ENCODE measurements at places on chromosomes 4 and X.

DNA sequence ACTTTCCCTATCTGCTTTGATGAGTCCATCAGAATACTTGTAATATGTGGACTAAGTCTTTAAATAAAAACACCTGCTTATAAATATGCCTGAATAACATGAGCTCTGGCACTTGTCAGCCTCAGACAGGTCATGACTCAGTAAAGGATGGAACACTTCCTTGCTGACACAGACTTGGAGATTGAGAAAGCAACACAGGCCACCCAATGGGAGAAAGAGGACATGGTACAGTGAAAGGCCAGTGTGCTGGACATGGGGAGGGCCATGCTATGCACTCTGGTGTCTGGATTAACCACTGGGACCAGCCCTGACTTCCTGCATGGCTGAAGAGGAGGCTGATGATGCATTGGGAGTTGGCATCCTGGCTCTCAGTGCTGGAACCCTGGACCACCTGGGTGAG lies 149.5 kb downstream of the DHRSX start:
- DNase-seq = no peak

GRCh38 chr4:971666-972500 lies 1.5 kb downstream of the DGKQ start:
- no peak for DNase-seq

DNA sequence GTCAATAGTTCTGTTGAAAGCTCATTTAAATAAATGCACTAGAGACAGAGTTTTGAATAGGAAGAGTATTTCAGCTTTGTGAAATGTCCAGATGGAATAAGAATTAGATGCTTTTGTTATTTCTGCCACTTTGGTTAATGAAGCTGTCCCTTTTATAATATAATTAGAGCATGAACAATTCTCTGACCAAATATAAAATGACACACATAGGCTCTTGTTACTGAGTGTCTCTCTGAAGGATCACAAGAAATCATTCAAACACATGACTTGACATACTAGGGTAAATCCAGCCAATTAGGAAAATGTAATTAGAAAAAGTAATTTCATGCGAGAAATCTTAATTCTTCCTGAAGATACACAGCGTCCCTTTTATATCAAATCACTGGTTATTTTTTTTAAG lies 68.4 kb upstream of the DDIT4L start:
- DNase-seq = no peak

GRCh38 chr4:96052827-96053226 lies 212.9 kb downstream of the PDHA2 start:
- no peak for DNase-seq

GRCh38 chr4:13944095-13944511 lies 316.6 kb upstream of the BOD1L1 start:
- DNase-seq = no peak

DNA sequence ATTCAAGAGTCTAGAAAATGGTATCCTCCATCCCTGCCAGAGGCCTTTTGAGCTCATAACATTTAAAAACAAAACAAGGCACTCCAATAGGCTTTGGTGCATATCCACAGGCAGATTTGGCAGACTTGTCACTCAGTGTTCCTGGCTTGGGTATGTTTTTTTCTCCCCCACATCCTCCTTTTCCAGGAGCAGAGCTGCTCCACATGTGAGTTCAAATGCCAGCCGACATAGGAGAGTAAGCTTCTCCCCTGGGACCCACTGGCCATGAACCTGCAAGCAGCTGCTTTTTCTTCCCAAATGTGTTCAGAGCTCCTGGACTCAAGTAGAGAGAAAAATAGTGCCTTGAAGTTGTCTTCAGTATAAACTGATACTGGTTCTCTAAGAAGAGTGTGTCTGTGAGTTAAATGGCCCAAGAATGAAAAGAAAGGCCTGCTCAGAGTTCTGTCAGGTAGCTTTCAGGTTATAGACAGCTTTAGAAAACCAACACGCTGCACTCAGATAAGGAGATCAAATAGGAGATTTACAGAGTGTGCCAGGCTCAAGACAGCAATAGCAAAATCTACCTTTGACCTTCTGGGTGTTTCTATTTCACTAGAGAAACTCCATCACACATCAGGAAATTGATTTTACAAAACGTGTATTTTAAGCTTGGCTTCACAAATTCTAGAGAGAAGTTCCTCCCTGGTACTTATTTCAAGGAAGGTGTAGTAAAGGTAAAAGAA lies 162.5 kb upstream of the GALNT7 start:
- DNase-seq = no peak

DNA sequence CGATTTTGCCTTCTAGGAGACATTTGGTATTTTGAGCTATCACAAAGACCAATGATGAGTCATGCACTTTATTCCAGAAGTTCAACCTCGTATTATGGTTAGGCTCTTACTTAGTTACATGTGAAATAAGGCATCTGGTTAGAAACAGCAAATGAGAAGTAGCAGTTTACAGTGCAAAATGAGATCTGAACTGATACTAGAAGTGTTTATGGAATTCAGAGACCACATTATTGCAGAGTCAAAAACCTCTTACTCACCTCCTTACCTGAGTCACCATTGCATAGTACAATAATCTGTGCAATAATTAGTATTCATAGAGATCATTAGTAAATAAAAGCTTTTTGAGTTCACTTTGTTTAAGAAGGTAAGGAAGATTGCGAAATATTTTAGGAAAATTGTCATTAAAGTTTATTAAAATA lies 38.7 kb downstream of the SEC24B start:
- DNase-seq = no peak

DNA sequence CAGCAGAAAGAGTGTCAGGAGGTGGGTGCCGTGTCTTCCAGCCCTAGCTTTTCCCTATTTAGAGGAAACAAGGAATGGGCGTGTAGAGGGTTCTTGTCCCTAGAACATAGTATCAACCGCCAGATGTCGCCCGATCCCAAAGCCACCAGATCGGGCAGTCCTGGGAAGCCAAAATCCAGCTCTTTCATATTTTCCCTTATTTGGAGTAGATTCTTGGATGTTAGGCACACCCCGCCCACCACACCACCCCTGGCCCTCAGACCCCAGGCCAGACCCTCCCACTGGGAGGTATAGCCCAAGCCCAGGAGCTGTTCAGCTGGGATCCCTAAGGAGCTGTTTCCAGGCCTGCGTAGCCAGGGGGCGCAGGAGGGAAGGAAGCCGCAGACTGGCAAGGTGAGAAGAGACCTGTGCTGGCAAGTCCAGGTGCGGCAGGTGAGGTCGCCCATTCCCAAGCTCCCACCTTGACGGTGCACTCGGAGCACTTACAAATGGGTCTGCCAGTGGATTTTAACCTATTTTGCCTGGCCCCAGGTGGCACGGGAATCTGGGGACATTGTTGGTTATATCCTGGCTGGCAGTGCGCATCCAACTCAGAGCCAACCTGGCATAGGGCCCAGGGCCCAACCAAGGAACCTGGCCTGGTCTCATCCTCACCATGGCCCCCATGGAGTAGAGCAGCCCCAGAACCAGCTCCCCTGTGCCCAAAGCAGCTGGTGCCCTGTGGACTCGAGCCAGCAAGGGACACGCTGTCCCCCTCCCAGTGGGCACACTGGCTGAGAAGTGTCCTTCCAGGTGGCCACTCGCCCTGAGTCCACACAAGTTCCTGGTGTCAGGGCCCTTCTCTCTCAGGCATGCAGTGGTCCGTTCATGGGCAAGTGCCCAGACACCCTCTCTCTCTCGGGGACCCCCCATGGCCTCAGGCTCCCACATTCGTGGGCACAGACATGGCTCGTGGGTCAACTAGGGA lies 811 bp downstream of the FLNA start:
- no peak for DNase-seq

DNA sequence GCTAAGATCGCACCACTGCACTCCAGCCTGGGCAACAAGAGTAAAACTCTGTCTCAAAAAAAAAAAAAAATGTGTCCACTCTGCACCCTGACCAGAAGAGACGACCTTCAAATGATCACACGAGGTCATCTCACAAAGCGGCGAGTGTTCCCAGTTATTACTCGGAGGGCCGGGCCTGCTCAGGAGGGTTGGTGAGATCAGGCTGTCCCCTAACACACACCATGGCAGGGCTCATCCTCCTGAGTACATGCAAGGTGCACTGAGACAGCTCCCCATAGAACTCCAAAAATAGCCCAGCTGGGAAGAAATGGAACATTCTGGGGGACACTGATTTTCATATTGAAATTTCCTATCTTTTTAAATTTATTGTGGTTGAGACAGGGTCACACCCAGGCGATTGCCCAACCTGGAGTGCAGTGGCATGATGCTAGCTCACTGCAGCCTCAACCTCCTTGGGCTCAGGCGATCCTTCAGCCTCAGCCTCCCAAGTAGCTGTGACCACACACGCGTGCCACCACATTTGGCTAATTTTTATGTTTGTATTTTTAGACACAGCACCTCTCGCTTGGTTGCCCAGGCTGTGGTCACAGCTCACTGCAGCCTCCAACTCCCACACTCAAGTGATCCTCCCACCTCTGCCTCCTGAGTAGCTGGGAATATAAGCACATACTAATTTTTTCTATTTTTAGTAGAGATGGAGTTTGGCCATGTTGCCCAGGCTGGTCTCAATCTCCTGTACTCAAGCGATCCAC lies 51.5 kb downstream of the DHRSX start:
- DNase-seq = no peak

DNA sequence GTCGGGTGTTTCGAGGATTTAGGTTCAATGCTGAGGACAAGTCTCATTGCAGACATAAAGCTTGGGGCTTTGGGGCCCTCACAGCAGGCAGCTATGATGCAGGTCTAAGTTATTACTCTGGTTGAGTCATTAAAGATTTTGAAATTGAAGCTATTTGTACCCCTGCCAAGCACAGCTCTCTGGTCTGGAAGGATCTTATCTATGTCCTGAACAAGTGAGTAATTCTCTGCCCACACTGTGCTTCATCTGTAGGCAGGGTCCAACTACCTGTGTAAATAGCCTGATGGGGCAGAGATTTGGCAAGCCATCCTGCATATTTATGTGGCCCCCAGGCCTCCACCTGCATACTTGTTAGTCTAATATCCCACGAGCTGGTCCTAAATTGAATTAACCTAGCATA lies 41.4 kb upstream of the MAGEA4 start:
- no peak for DNase-seq

- no peak for DNase-seq
Observed at GRCh38 chr4:17072483-17072882, 174.0 kb upstream of the LDB2 start.

DNA sequence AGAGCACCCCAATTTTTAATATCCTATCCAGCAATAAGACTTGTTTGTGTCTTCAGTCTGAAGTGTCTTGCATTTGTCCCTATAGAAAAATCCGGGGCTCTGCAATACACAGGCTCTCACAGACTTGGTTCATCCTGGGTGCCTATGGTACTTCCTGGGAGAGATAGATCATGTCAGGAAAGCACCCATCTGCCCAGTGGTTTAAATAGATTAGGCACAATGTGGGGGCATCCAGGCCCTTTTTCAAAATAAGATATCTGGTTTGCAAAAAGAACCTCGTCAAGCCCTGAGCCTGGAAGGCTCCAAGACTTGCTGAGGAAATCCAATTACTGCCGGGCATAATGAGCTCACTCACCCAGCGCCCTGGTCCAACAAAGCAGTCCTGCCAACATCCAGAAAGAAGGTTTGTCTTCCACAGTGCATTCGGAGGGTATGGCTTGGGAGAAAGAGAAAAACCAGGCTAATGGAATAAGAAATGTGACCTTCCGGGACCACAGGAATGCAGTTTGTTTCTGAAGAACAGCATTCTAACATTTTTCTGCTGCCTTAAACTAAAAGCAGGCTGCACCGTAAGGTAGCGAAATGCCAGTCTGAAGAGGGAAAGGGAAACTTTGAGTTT lies 11.6 kb downstream of the JAKMIP1 start:
- DNase-seq = no peak

DNA sequence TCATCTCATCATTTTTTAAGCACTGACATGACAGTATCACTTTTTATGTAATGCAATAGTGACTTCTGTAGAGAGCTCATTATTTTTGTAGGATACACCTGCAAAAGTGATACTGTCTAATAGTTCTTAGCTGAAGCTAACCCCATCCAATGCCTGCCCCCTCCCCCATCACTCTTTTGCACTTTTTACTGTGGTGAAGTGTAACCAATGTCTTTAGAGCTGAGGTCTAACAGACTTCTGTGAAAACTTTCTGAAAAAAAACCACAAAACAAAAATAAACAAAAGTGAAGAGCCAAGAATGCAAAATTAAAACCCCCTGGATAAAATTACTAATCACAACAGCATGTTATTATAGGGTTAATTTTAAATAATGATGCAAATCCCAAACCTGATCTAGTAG lies 301.1 kb downstream of the ANK2 start:
- no peak for DNase-seq

- no peak for DNase-seq
Observed at GRCh38 chr4:141153751-141154510, 20.7 kb upstream of the RNF150 start.

DNA sequence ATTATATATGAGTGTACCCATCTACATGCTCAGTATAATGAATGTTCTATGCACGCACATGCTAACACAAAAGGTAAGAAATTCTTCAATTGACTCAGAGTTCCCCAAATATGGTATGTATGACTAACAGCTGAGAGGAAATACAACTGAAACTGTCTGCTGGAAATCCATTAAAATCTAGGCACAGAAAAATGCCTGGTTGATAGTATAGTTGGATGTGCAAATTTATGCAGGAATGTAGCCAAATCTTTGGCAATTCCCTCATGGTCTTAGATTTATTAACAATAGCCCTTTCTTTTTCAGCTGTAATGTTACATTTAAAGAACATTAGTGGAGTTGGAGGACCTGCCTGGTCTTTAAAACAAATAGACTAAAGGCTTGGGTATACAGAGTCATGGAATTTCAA lies 5.5 kb downstream of the CAMK2D start:
- DNase-seq = no peak

- no peak for DNase-seq
Observed at GRCh38 chrX:151801980-151802379, 67.4 kb downstream of the CNGA2 start.

DNA sequence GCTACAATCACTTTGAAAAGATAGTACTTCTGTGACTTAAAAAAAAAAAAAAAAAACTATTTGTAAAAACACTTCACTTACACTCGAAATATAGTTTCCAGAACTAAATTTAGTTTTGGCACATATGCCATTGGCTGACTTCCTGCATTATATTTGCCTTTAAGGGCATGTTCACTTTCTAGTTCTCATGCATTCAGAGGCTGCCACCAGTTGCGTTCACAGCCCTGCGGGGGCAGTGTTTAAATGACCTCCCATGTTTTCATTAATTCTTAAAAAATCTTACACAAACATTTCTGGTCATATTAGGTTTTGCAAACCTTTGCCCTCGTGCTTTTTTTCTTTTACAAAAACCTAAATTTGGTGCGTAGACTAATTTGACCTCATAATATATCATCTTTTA lies 12.4 kb upstream of the ARHGAP6 start:
- no peak for DNase-seq

DNA sequence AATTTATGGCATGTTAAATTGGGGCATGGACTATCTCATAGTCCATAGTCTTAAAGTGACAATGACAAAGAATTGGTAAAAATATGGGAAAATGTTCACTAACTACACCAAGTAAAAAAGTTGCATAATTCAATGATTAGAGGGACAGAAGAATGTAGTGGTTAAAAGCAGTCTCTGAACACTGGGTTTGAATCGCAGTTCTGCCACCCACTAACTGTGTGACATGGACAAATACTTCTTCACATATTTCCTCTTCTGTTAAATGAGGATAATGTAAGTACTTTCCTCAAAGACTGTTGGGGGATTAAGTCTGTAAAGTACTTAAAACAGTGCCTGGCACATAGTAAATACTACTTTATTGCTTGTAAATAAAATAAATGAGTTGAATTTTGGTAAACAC lies 15.3 kb downstream of the COQ2 start:
- no peak for DNase-seq
